IgD-negative memory B cell (primary cell): ENCODE measurements at places on chromosomes 12 and 14. TPM values are rescaled to one million over a fixed set of nuclear protein-coding genes. Genes with fewer than 3 reads are reported as not detected.

TMTC3 gene
- polyA plus RNA-seq = 3.3 TPM

NXPH4 gene
- polyA plus RNA-seq = 8.3 TPM

IL22 gene
- not detected for polyA plus RNA-seq

CPM gene
- polyA plus RNA-seq = 5.8 TPM

GSC gene
- not detected for polyA plus RNA-seq

B3GNT4 gene
- polyA plus RNA-seq = 0.29 TPM

OTOGL gene
- not detected for polyA plus RNA-seq

KRT72 gene
- not detected for polyA plus RNA-seq

APOF gene
- polyA plus RNA-seq = not detected

SERPINA12 gene
- not detected for polyA plus RNA-seq

NKX2-1 gene
- not detected for polyA plus RNA-seq

CDK17 gene
- polyA plus RNA-seq = 30.0 TPM

TAS2R46 gene
- not detected for polyA plus RNA-seq

TMEM132C gene
- polyA plus RNA-seq = not detected

DBX2 gene
- polyA plus RNA-seq = not detected
